ENCODE measurements at places on chromosomes 13 and 19. TPM values are rescaled to one million over a fixed set of nuclear protein-coding genes. Genes with fewer than 3 reads are reported as not detected.
A peak's percentile ranks its signal among the peaks of the same experiment; 100 is the strongest.

TMPRSS9 gene
- 0.16 TPM for total RNA-seq

DNA sequence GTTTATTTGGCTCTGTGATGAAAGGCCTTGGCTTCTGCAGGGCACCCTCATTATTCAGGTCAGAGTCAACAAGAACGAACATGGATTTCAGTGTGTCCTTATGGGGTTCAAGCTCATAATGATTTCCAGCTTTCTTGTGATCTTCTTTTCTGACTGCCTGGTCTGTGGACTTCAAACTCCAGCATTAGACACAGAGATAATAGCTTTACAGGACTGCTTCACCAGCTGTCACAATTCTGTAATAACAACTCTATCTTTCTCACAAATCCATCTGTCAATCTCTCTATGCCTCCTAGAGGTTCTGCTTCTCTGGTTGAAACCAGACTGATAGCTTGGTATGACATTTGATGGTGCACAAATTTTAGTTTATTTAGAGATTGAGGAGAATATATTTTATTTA, 13.1 kb upstream of the SLITRK6 start:
- DNase-seq, result no peak

- DNase-seq, result no peak
These were observed 34.3 kb downstream of the COL4A1 start for GRCh38 chr13:110272651-110273050.

DNA sequence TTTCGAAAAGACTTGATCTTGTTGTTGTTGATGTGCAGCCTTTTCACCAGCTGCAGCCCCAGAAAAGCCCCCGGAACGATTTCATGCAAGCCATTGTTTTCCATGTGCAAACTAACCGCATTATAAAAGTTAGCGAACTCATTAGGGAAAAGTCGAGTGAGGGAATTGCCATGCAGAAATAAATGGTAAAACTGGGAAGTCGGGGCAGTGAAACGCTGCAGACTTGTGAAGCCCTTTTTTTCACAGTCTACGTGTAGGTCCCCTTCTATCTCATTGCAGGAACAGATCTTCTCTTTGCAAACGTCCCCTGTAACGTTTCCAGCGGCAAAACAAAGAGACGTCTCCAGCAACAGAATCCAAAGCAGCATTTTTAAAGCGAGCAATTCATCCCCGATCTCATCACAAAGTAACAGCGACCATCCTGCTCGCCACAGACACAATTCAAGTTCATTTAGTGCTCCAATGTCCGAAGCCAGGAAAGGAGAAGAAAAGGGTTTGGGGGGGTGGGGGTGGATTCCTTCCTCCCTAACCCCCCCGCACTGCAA, 1.1 kb downstream of the SLITRK1 start:
- DNase-seq, result no peak

ATXN8OS gene
- 2.2 TPM for total RNA-seq

OR4F17 gene
- total RNA-seq, result not detected

ZNF607 gene
- 25.9 TPM for total RNA-seq

DNA sequence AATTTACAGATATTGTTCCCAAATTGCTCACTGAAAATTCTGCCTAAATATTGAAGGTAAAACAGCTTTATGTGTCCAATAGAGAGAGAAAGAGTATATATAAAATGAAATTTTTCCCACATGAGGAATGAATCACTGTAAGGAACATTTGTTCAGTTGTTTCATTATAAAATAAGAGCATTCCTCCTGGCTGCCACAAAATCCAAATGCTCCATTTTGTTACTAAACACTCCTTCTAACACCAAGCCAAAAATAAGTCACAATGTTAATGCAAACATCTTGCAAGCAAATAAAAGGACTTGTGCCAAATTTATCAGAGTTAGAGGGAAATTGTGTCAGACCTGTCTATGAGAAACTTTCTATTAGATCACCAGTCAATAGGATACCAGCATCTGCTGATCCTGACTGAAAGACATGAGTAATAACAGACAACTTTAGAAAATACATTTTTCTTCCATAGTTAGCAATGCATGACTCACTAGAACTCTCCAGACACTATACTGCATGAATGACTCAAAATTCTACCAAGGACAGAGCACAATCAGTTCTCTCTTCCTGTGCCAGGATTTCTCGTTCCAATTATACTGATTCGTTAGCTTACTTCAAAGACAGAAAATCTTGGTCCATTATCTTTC, 83.5 kb upstream of the FNDC3A start:
- DNase-seq, result no peak

LMTK3 gene
- total RNA-seq, result 9.5 TPM

DNA sequence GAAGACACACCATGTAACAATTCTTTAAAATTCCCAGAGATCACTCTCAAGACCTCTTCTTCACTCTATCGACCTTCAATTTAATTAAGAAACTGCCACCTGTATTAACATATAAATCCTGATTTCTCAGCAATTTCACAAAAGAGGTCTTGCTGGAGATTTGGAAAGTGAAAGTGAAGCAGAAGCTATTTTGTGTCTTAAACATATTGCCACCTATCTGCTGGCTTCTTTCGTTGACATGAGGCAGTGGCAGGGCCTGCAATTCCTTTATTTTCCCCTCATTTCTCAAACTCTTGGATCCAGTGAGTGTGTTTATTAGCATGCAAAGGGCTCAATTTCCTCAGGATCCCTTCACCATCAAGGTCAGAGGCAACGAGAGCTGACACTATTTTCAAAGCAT, 780.2 kb upstream of the SLITRK1 start:
- no peak for DNase-seq

GRCh38 chr19:15154002-15154612, 46.7 kb downstream of the NOTCH3 start:
- DNase-seq, result no peak

DNA sequence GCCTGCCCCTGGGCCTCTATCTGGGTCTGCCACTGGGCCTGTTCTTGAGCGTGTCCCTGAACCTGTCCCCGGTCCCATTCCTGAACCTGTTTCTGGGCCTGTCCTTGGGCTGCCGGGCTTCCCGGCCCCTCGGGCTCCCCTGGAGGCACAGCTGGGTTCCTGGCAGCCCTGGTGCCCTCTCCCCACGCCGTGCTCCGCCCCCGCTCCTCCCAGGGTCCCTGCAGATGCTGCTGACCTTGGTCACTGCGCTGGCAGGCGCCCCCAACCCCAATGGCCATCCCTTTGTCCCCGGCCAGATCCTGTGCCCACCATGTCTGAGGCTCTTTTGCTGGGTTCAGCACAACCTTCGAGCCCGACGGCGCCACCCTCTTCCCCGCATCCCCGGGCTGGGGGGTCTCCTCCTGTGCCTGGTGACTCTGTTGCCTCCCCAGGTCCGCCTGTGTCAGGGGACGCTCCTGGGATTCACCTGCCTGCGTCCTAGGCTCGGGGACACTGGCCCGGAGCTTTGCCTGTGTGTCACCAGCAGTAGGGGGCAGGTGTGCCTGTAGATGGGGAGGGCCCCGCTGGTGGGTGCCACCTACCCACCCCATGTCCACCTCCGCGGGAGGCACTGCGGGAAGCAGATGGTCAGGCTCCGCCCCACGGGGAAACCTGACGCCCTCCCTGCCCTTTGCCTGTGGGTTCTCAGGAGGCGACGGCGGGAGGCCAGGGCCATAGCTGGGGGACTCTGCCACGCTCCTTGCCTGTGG, 41.0 kb upstream of the GRTP1 start:
- DNase-seq, result no peak

- DNase-seq, result no peak
These were observed 15.3 kb downstream of the RFXAP start for GRCh38 chr13:36834299-36834698.

PDE4A gene
- total RNA-seq, result 5.6 TPM

- DNase-seq, result no peak
These were observed 221.3 kb downstream of the NHLRC3 start for GRCh38 chr13:39259371-39260140.

ZIM2 gene
- 1.7 TPM for total RNA-seq

- no peak for DNase-seq
These were observed 126.2 kb upstream of the SPACA7 start for GRCh38 chr13:112249644-112250610.

ACOD1 gene
- total RNA-seq, result not detected

DNA sequence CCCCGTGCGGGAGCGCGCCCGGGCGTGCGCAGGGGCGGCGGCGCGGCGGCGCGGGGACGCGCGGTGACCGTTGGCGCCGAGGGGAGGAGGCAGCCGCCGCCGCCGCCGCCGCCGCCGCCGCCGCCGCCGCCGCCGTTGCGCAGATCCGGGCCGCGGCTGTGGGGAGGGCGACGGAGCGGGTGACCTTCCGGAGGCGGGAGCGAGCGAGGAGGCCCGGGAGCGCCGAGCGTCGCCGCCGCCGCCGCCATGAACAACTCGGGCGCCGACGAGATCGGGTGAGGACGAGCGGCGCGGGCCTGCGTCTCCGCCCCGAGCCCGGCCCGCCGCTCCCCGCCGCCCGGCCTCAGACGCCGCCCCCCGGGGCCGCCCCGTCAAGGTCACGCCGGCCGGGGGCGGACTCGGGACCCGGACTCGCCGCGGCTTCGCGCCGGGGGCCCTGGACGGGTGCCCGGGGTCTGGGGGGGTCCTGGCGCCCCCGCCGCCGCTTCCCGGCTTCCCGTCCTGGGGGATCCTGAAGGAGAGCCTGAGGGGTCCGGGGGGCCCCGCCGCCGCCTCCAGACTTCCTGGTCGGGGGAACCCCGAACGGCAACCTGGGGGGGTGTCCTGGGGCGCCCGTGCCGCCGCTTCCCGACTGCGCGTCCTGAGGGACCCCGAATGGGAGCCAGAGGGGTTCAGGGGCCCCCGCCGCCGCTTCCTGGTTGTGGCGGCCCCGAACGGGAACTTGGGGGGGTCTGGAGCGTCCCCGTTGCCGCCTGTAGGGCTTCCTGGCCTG, at the start of gene DAZAP1:
Gene DAZAP1, plus strand, starts transcription at position 59 of the 772 bp plus-strand sequence. Its CDS starts 188 bp downstream, at position 247.
- no peak for DNase-seq

DNA sequence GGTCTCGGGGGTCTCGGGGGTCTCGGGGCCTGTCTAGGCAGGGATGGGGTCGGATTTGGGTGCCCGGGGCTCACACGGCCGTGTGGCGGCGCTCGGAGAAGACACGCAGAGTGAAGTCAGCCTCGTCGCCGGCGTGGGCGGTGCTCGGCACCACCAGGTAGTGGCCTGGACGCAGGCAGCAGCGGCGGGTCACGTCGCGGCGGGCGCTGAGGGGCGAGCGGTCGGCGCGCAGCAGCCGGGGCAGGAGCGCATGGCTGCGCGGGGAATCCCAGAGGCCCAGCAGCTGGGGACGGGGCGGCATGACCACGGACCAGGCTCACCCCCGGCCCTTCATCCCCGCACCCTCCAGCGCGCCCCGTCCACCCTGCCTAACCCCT, 8.2 kb downstream of the CAPN12 start:
- DNase-seq, result no peak

DNA sequence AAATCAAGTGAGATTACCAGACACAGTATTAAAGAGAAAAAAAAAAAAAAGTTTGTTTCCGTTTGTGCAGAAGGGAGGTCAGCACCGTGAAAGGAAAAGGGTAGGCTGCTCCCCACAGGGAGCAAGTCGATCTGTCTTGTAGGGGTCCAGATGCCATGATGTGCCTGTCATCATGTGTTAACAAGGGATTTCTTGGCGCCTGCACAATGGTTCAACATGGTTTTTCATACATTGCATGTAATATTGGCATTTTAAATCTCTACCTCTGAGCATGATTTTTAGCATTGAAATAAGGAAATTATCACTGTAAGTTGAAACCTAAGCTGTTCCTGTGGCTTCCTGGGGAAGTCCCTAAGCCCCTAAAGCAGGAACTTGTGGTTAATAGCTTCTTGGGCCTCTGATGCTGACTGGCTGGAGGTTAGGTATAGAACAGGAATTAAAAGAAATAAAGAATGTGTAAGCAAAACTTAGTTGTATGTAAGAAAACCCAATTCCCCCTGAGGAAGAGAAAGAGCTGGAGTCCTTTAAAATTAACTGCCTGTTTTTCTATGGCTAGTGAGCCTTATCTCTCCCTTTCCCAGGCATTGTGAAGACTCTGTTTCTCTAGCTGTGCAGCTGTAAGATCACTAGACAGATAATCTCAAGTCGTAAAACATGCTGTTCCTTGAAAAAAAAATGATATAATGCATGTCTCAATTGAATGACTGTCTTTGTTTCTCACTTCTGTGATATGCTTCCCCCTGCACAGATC, 7.4 kb upstream of the FCGBP start:
- no peak for DNase-seq

DNA sequence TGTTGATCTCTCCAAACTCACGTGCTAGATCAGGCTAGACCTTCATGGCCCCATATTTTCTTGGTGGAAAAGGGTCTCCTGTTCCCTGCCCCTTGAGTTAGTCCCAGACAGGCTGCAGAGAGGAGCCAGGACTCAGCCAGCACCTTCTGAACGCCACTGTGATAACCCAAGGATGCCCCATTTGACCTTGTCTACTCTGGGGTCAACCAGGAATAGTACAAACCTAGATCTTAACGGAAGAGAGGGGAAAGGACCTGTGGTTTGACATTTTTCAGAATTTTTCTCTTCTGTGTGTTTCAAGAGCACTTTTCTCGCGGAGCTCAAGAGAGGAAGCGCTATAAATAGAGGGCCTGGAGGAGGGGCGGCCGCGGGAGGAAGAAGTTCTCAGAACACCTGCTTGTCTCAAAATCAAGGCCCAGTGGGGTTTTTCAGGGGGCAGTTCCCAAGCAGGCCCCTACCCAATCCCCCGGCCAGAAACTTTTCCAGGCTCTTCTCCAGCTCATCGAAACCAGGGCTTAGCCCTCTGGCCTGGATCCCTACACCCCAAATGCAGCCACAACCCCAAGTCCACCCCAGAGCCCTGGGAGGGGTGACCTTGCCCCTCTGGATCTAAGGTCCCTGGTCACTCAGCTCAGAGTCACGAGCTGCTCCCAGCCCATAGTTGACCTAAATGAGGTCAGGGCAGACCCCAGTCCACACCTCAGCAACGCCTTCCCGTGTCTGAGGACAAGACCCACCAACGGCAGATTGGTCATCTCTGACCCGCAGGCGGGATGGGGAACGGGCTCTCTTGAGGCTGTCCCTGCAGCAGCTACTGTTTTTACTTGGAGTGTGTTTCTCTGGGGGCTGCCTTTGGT, 75.6 kb upstream of the TM9SF2 start:
- no peak for DNase-seq

DNA sequence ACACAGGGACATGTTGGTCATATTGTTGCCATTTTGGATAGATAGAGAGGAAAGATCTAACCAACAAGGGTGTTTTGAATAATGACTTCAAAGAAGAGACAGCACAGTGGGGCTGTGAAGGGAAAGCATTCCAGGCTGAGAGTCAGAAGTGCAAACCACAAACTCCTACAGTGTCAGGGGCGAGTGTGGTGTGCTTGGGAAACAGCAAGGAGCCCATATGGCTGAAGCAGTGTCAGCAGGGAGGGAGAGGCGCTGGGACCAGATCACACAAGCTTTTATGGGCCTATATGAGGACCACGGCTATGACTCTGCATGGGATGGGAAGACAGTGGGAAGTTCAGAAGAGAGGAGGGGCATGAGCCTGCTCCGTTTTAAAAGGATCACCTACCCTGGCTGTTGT, 166.4 kb downstream of the MYO16 start:
- DNase-seq, result no peak

ZNF799 gene
- total RNA-seq, result 7.2 TPM

GRCh38 chr13:32530841-32531253, 7.7 kb downstream of the N4BP2L2 start:
- no peak for DNase-seq

DNA sequence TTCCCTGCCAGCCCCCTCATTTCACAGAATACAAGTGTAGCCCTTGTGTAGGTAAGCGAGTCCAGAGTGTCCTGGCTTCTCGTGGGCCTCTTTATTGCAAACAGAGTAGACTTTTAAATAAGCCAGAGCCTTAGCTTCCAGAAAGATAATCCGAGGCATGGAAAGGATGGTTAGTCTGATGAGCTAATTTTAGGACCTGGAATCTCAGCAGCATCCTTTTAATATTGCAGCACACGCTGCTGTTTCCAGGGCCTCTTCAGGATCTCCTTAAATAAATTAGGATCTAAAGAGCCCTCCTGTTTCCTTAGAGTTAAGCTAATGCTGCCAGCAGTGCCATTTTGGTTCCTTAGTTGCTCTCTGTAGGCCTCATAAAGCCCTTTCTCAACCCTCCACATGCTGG, 99.2 kb downstream of the RFC3 start:
- peak; percentile 8 for DNase-seq

All from occipital lobe (tissue), 3 donors.